ENCODE measurements at places on chromosomes 16 and 17.

DNA sequence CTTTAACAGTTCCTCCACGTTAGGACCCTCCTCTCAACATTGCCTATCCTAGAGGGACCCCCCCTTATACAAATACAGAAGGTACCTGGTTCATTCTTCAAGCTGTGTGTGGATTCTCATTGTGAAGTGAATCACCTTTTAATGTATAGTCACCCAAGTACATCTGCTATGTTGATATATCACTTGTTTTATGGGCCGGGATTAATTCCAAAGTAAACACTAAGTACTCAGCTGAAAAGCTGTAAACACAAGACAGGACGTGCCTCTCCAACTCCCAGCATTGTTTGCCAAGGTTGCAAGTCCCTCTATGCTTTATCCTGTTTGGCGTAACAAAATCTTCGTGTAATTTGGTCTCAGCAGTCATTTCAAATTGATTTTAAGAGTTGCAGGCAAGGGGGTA, 123.6 kb downstream of the RBFOX1 start:
- no peak for DNase-seq

DNA sequence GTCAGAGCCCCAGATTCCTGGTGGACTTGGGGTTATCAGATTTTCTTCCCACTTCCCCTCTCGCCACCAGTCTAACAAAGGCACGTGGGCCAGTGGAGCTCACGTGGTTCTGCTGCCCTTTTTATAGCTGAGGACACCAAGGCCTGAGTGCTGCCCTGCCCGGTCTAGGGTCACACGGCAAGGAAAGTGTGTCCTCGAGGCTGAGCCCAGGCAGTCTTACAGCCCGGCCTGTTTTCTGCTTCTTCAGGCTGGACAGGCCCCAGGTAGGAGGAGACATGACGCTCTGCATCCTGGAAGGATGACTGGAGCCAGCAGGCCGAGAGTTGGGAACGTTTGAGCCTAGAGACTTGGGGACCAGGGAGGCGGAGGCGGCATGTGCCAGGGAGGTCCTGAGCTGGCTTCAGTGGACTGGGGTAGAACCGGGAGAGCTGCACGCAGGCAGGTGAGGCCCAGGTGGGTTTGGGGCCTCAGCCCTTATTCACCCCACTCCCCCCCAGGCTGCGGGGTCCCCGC, 3.5 kb downstream of the CTRB1 start:
- no peak for DNase-seq

DNA sequence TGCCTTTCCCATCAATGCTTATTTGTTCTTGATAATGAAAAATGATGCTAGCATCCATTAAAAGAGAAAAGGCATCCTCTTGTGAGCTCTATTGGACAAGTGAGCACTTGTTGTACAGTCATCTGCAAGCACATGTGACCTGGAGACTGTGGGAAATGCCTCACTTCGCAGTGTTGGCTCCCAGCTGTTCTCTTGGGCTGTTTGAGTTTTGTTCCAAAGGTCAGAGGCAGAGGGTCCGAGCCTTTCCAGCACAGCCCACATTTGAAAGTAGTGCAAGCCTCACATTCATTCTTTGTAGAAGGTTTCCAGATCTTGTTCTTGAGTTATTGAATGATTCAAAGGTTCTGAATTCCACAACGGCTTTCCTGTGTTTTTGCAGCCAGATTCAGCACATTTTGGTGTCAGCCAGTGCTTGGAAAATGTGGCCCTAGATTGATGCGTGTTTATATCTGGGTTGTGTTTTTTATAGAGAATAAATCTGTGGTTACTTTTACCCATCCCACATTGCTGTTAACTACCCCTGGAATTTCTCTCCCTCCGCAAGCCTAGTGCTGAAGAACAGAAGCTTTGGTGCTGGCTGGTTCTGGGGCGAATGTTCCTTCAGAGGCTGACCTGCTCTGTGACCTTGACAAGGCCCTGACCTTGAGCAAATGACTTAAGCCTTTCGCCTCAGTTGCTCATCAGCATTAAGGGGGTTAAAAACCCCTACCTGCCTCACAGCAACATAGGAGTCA, 49.8 kb downstream of the CDH1 start:
- no peak for DNase-seq

DNA sequence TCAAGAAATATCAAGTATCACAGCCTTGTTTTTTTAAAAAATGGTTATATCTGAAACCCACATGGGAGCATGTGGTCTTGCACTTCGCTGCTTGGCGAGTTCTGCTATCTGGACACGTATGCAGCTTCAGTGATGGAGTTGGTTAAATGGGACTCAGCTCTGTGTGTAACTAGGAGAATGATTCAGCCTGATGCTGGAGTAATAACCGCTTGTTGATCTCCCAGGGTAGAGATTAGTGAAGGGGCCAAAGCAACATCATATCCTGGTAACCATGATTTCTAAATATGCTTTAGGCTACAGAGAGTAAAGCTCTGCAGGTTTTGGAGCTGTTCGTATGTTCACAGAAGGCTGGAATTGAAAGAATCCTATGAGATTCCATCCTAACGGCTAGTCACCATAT, 63.2 kb downstream of the IQCK start:
- DNase-seq = no peak

DNA sequence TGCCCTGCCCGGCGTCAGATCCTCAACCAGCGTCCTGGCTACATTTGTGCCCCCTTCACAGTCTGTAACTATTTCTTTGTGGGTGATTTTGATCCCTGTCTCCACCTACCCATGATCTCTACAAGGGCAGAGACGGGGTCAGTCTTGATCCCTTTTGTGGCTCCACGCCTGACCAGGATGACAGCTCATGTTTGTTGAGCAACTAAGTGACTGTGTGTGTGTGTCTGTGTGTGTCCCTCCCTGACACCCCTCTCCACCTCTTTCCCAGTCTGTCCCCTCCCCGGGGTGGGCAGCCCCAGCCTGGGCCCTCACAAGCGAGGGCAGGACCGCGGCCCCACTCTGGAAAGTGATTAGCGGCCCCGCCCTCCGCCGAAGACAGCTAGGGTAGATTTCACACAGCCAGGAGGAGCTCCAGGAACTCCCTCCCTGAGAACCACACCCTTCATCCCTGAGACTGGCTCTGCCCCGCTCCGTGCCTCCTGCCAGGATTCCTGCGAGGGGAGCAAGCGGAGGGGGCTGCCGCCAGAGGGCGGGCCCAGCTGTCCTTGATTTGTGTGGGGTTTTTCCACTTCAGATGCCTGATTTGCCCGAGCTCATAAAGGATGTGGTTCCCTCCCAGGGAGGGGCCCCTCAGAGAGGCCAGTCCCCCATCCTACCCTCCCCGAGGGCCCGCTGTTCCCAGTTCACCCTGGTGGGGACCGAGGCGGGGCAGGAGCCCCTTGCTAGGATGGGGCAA, 5.3 kb upstream of the HS3ST6 start:
- no peak for DNase-seq

DNA sequence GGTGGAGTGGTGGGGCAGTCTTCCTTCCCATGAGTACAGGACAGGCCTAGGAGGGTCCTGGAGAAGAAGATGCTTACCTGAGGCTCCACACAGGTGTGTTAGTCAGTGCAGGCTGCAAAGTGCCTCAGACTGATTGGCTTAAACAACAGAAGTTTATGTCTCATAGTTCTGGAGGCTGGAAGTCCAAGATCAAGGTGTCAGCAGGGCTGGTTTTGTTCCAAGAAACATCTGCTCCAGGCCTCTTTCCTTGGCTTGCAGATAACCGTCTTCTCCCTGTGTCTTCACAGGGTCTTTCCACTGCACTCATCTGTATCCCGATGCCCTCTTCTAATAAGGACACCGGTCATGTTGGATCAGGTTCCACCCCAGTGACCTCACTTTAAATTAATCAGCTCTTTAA, 153.0 kb downstream of the NTN1 start:
- no peak for DNase-seq

DNA sequence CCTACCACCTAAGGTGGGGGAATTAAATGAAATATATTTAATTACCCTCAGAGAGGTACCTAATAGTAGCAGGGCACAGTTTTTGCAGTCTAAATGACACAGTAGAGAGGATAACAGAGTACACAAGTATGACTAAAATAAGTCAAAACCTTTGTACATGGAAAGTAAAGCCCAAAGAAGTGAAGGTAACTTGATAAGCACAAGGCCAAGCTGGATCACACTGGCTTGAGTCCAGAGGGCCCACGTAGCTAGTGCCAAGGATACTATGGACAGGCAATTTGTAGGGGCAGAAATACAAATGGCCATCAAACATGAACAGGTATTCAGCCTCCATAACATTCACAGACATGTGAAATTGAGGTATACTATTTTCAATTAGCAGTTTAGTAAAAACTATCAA, 7.6 kb downstream of the MYO18A start:
- no peak for DNase-seq

- DNase-seq = no peak
These were observed 19.5 kb downstream of the MAP1LC3B start for GRCh38 chr16:87411375-87412271.

DNA sequence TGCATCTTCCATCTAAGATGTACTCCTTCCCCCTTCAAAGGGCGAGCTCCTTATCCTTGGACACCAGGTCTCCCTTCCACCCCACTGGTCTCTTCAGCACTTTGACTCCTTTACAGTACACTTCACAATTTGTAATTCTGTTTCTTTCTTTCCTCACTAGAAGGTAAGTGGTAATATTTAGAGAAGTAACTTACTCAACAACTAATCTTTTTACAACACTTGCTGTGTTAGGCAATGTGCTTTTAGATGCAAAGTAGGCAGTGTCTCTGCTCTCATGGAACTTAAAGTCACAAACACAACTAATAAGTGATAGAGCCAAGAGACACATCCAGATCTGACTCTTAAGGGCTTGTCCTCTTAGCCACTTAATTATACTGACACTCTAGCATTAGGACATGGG, 6.4 kb downstream of the SIAH1 start:
- no peak for DNase-seq

GRCh38 chr16:87784812-87785211, 19.0 kb upstream of the KLHDC4 start:
- DNase-seq = no peak

DNA sequence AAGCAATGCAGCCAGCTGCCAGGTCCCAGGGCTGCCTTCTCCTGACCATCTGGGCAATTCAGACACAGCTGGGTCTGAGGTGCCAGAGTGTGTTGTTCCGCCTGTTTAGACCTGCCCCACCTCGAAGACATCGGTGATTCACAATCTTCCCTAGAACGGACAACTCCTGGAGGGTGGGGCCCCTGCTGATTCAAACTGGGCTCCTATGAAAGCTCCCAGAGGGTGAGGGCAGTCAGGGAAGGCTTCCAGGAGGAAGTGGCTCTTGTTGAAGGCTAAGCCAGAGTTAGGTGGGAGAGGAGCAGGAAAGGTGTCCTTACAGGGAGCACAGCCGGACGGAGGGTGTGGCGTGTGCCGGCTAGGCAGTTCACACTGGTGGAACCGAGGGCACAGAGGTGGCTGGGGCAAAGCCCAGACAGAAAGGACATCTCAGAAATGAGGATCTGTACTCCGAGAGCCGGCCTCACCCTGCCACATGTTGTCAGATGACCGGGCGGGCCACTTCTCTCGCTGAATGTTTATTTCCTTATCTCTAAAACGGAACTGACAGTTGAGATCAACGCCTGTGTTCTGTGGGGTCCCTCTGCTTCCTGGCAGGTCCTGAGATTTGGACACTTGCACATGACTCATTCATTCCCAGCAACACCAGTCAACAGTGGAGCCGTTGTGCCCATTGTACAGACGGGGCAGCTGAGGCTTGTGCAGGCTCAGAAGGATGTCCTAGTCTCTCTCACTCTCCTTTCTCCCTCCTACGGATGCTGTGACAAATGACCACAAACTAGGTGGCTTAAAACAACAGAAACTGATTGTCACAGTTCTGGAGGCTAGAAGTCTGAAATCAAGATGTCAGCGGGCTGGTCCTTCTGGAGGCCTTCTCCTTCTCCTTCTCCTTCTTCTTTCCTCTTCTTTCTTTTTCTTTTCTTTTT, 26.9 kb upstream of the LITAF start:
- DNase-seq = no peak

DNA sequence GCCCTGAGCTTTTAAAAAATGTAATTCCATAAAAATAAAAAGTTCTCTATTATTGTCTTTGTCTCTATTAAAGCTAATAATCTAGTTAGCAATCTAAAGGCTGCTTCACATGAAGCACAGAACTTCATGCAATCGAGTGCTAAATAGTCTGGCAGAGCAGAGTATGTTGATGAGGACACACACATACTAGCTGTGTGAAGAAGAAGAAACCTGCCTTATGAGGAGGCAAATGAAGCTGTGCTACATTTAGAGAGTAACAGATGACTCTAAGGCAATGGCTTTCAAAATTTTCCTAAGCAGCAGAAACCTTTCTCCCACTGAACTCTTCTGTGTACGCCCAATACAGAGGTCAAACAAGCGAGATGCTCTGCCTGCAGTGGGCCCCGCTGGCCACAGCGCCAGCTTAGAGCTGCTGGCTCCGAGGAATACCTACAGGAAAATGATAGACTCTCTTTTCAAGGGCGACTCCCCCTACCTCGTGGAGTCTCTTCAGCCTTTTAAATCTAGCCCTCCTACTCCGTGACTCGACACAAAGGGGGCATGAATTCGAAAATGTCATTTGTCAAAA, 39.2 kb downstream of the GNA13 start:
- no peak for DNase-seq

GRCh38 chr17:46181940-46182339, 11.3 kb downstream of the KANSL1 start:
- no peak for DNase-seq

GRCh38 chr16:82111944-82112343, 58.1 kb downstream of the MPHOSPH6 start:
- DNase-seq = no peak

DNA sequence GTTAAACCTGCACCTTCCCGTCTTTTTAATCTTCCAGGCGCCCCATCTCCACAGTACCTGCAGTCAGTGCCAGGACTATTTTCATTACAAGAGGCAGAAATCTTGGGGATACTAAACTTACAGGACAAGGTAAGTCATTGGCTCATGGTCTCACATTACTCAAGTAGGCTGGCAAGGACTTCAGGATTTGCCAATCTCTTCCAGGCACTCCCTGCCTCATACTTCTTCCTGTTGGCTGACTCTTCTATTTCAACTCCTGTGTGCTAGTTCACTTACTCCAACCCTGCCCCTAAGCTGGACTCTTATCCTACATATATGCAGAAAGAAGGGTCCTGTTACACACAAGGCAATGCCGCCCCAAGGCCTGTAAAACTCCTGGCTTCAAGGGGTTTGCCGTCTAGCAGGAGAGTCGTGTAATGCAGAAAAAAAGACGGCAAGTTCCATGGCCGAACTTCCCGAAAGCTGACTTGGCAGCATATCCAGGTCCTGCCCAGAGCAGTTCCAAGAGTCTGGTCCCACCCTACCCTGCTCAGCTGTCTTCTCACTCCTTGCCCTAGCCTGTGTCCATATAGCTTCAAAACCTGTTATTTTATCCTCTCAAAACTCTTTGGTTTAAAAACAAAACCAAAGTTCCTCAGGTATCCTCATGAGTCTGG, 14.8 kb downstream of the ERN1 start:
- no peak for DNase-seq

GRCh38 chr16:87358250-87358649, 25.3 kb downstream of the FBXO31 start:
- no peak for DNase-seq

Measured in activated T-cell treated with anti-CD3 and anti-CD28 coated beads for 1 hour (primary cell).